Fibroblast of the aortic adventitia (primary cell): ENCODE measurements at places on chromosomes 2 and 18. TPM values are rescaled to one million over a fixed set of nuclear protein-coding genes. Genes with fewer than 3 reads are reported as not detected.

The UGT1A8 gene
- total RNA-seq = 0.09 TPM in 1 of 2 replicates, not detected in the other

The UGT1A5 gene
- not detected in 2 replicates for total RNA-seq

The OTOS gene
- total RNA-seq = not detected in 2 replicates

The FBXO48 gene
- total RNA-seq = under 0.01 and 0.99 TPM in 2 replicates

The ZC3H6 gene
- total RNA-seq = 2.9 and 7.5 TPM in 2 replicates

The STEAP3 gene
- total RNA-seq = 7.0 and 50.9 TPM in 2 replicates

- DNase-seq = no peak
Observed at GRCh38 chr2:163556511-163556910, 179.3 kb downstream of the FIGN start.

GRCh38 chr2:39464864-39465263 is 27.8 kb upstream of the MAP4K3 start:
- DNase-seq = no peak

DNA sequence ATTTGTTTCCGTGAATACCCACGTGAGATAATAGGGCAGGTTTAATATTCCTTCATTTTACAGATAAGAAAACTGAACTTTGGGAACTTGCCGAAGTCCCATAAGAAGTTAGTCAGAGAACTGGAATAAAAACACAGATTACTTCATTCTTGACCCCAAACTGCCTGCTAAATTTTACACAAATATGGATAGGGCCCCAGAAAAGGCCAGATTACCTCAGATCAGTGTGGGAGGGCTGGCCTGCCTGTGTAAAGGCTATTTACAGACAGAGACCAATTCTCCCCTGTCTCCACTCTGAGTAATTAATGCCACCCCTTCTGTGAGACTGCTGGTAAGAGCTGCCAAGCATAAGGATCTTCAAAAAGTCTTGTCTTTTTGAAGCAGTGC is 139.2 kb downstream of the MGAT5 start:
- DNase-seq = peak; percentile 70

DNA sequence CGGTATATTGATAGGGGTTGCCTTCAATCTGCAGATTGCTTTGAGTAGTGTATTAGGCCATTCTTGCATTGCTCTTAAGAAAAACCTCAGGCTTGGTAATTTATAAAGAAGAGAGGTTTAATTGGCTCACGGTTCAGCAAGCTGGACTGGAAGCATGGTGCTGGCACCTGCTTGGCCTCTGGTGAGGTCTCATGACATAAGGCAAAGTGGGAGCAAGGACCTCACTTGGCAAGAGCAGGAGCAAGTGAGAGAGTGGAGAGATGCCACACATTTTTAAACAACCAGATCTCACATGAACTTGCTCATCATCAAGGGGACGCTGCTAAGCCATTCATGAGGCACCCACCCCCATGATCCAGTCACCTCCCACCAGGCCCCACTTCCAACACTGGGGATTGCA is 4.9 kb downstream of the MAP3K2 start:
- DNase-seq = no peak

GRCh38 chr2:54755641-54756326 is 32.3 kb downstream of the EML6 start:
- no peak for DNase-seq

GRCh38 chr18:1895456-1896185 is 675.7 kb downstream of the METTL4 start:
- DNase-seq = no peak

DNA sequence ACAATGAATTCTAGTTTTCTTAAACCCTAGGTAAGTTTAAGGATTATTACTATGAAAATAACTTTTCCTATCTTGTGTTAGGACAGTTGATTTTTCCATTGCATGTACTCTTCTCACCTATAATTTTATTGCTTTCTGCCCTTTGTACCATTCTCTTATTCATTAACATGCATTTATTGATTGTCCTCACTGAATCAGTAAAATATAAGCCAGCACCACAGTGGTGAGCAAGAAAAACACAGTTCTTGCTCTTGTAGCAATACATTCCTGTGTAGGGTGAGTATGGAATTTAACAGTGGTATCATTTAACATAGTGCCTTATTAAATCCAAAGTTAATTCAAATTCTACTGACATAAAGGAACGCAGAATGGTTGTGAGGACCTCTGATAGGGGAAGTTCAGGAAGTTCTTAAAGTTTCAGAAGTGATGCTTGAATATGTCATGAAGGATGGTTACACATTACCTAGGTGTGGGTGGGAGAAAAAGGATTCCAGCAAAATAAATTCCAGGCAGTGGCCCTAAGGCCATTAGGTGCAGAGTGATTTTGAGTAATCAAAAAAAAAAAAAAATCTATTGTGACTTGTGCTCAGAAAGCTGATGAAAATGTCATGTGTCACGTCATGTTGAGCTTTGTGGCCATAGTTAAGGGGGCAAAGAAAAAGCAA is 104.7 kb upstream of the DSEL start:
- no peak for DNase-seq

GRCh38 chr18:48813833-48814489 is 136.8 kb downstream of the SMAD7 start:
- DNase-seq = peak; percentile 49

- DNase-seq = no peak
Observed at GRCh38 chr18:59940068-59940467, 40.3 kb downstream of the PMAIP1 start.

DNA sequence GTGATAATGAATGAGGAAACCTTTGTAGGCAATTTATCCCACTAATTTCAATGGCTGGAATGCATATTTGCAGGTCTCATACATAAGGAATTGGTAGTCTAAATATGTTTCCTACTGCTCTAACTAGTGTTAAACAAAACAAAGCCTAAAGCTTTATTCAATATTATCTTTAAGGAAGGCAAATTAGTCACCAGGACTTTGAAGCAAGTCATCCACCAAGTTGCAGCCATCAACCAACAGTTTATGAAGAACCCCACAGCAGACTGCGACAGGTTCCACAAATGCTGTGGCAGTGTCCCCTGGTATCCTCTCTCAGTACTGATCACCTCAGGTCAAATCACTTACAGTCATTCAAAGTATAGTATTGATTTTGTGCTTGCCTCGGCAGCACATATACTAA is 181.5 kb upstream of the ZFP36L2 start:
- no peak for DNase-seq

DNA sequence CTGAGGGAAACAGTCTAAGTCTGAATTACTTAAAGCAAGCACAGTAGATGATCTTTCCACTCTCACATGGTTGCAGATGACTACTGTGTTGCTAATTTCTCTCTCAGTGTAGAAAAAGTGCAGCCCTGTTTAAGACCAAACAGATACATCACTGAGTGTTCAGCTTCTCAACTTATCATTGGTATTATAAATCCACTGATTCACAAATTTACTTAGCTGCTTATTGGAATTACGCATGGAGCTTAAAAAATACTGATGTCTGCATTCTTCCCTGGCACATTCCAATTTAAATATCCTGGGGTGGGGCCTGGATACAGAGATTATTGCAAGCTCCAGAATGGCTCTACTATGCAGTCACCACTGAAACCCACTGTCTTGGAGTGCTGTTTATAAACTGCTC is 411.2 kb downstream of the RND3 start:
- DNase-seq = peak; percentile 59

- no peak for DNase-seq
Observed at GRCh38 chr2:2229626-2230432, 101.2 kb downstream of the MYT1L start.

DNA sequence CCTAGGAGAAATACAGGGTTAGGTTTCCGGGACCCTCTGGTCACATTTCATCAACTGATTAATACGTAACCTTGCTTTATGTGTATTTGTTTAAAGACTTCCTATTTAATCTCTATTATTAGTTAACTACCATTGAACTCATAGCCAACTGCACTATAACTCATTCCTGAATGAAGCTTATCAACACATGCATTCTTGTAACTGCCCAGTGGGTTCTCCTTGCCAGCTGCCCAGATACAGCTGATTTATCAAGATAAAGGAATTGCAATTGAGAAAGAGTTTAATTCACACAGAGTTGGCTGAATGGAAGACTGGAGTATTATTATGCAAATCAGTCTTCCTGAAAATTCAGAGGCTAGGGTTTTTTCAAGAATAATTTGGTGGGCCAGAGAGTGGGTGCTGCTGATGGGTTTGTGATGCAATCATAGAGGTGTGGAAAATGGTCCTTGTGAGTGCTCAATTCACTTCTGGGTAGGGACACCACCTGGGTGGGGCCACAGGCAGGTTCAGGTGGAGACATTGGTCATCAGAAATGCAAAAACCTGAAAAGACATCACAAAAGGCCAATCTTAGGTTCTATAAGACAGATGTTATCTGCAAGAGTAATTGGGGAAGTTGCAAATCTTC is 21.1 kb upstream of the NOSTRIN start:
- DNase-seq = peak; percentile 63

DNA sequence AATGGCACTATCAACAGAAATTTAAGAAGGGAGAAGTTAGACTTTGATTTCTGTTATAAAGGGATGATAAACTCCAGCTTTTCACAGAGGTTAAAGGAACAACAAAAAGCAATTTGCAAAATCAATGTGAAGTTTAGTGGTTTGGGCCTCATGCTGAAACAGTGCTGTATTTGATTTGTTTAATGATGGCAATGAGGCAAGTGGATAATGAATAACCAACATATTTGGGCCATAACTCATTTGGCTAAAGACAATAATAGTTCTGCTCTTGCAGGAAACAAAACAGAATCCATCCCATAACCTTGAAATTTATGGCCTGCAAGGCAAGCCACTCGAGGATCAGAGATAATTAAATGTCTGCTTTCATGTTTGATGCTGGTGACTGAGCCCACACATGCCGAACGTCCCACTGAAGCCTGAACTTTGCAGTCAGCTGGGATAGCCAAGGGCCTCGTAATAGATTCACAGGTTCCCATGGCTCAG is 56.5 kb downstream of the TPGS2 start:
- no peak for DNase-seq

DNA sequence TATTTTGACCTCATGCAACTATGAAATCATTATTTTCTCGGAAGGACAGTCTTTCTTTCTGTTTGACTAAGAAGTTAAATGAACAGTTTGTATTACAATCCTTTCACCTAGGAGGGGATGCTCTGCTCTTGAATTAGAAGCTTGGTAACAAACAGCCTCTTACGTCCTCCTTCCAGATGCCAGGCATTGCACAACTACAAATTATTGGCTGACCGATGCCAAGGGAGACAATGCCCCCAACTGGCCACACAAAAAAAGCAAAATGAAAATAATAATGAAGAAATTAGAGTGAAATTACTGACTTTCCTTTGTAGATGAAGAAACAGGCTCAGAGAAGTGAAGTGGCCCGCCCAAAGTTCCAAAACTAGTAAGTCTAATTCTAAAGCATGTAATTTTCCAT is 177.9 kb downstream of the CYRIA start:
- DNase-seq = peak; percentile 1

- no peak for DNase-seq
Observed at GRCh38 chr2:121038891-121039616, 245.9 kb downstream of the TFCP2L1 start.

DNA sequence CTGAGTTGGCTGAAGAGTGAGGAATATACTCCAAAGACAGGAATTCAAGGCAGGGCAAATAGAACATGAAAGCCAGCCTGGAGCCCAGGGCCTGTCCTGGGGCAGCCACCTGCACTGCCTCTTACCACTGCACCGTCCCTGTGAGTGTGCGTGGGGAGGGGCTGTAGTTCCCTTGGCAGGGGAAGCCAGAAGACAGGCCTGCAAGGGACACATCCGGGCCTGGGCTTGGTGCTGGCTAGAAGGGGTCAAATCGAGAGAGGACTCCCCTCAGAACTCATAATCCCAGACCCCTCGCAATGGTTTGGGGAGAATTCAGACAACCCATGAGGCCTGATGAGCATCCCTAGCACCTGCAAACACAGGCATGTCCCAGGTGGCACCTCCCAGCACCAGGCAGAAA is 87.0 kb downstream of the HDAC4 start:
- DNase-seq = no peak

- peak; percentile 55 for DNase-seq
Observed at GRCh38 chr2:219344751-219345430, 12.3 kb upstream of the RESP18 start.

DNA sequence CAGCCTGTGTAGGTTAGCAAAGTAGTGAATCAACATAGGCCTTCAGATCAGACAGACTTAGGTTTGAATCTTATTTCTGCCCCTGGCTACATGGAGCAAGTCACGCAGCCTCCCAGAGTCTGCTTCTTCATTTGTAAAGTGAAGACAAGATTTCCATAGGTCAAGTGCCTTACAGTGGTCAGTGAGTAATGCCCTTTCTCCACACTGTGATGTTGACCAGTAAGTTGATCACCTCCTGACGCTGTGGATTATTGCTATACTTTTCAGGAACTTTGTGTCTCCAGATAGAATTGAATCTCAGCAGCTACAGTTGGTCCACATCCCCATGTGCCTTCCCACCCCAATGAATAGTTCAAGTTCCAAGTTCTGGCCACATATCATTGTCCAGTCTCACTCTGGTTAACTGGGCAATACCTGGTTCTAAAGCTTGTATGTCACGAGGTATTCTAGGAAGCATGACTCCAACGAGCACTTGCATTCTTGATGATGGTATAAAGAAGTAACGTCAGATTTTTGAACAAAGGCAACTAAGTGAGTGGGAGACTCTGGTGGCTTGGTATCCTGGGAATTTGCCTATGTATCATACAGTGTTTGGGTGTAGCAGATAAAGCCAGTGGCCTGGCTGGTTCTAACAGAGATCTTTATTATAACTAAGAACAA is 2.1 kb upstream of the CLIP4 start:
- DNase-seq = peak; percentile 46
